ENCODE measurements at places on chromosomes 5 and 9.

DNA sequence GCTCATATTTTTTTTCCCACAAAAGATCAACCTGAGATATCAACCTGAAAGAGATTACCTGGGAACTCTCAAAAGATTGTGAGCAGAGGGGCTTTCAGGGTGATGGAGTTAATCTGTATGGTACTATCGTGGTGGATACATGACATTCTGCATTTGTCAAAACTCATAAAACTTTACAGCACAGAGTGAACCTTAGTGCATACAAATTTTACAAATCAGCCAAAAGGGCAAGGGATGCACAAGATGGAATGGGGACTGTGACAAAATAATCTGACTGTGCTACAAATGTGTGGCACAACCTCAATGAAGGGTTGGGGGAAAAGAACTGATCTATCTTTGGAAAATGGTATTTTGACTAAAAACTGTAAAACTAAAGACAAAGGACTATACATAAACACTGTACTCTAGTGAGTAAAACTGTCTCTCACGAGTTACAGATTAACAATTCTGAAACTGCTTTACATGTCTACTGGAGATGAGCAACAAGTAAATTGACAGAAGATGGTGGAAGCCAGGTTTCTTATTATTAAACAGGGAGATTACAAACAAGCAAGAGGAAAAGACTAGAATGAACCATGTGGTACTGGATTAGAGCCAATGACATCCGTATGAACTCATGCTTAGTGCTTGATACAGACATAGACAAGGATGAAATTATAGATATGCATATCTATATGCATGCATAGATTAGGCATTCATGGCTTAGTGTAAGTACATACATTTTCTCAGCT, 24.8 kb upstream of the RLN1 start:
- peak; percentile 52 for DNase-seq

DNA sequence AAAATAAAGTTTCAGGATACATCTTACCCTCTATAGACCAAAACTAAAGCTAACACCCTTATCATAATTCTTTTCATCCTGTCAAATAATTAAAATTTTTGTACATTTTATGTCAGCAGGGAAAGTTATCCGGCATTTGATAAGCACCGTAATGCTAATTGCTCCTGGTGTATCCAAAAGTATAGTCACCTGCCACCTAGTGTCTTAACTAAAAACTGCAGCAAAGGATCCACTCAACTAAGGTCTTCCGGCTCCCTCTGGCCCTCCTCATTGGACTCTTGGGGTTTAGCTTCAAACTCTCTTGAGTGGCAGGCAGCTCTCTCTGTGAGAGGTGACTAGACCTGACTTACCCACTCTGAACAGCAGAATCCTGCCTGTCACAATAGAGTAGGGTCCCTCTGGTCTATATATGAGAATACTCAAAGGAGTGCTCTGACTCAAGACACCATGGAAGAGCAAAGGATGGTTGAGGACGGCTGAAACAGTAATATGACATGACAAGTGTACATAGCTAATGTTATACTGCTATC, 60.4 kb upstream of the CAST start:
- DNase-seq = peak; percentile 85

GRCh38 chr9:20684875-20685696, 1.0 kb downstream of the FOCAD start:
- peak; percentile 87 for DNase-seq

- DNase-seq = no peak
Measured at GRCh38 chr5:112290691-112291090, 128.4 kb downstream of the EPB41L4A start.

- peak; percentile 78 for DNase-seq
Measured at GRCh38 chr5:108521841-108522506, 140.1 kb upstream of the FBXL17 start.

- no peak for DNase-seq
Measured at GRCh38 chr5:169670769-169671525, 33.9 kb downstream of the DOCK2 start.

GRCh38 chr5:160317434-160317833, 5.1 kb upstream of the CCNJL start:
- no peak for DNase-seq

GRCh38 chr9:93121316-93122241, 12.5 kb downstream of the NINJ1 start:
- DNase-seq = no peak

DNA sequence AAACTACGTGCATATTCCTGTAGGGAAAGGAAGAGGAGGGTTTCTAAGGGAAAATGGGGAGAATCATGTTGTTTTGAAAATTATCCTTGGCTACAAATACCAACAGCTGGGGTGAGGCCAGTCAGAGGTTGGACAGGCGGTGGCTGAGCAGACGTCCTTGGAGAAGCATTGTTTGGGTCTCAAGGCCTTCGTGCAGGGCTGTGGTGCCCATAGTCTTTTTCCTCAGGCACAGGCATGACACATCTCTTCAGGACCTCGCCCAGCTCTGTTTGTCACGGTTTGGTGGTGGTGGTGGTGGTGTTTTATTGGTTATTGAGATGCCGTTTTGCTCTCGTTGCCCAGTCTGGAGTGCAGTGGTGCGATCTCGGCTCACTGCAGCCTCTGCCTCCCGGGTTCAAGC, 27.8 kb upstream of the EGFL7 start:
- no peak for DNase-seq

DNA sequence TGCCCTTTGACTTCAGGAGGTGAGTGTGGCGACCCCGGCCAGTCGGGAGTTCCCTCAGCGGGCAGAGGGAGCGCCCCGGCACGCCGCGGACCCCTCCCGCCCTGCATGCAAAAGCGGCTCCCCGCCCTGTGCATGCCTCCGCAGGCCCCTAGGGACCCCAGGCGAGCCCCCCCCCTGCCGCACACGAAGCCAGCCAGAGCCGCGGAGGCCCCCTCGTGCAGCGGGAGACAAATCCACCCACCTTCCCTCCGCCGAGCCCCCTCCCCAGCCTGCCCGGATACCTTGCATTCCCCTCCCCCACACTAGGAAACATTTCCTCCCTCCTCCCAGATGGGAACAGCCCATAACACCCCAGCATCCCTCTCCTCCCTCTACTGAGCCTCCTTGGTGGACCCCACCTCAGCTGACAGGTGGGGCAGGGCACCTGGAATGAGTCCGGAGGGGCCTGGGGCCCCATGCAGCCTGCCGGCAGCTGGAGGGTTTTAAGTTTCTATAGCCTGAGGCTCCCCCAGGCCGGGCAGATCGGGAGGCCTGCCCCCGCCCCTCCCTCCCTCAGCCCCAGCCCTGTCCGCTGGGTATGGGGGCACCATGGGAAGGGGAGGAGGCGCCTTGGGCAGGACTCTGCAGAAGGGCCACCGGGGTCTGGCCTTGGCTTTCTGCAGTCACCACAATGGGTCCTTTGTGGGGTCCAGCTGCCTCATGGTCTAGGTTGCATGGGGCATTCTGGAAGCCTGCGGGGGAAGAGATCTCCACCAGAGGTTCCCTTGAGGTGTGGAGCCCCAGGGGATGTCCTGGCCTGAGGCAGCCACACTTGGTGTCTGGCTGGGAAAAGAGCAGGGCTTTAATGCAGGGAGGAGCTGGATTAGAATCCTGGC, 601 bp downstream of the ERGIC1 start:
- peak; percentile 35 for DNase-seq

GRCh38 chr5:73198833-73199592, 26.0 kb downstream of the TMEM174 start:
- DNase-seq = no peak

- DNase-seq = no peak
Measured at GRCh38 chr5:114418176-114419066, 56.6 kb downstream of the KCNN2 start.

- DNase-seq = no peak
Measured at GRCh38 chr5:79811904-79812303, 122.3 kb downstream of the CMYA5 start.

GRCh38 chr5:147346006-147346561, 111.3 kb downstream of the STK32A start:
- no peak for DNase-seq

- DNase-seq = peak; percentile 64
Measured at GRCh38 chr9:17116400-17116837, 18.4 kb upstream of the CNTLN start.

DNA sequence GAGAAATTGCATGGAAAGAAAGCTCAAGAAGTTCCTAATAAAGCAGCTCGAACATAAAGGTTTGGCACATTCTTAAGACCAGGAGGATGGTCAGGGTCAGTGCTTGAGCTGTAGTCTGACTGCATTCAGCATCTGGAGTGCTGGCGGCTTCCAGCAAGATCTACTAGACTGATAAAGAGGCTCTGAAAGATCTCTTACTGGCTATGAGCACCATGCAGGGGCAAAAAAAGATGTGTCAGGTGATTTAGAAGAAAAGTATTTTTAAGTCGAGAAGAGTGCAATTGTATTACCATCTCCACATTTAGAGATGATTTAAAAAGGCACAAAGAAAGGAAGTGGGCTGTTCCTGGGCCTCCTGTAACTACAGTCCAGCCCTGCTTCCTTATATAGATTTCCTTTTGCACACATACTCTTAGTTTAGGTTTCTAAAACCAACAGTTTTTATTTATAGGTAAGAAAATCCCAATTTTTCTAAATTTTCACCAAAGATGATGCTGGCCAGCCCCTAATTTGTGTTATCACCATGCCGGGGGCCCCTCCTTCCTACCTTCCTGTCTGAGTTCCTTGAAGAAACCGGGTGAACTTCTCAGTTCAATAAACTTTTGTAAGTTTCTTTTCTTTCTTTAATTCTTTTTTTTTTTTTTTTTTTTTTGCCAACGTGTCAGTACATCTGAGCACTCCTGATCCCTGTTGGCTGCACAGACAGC, 65.9 kb upstream of the PLPP1 start:
- peak; percentile 85 for DNase-seq

DNA sequence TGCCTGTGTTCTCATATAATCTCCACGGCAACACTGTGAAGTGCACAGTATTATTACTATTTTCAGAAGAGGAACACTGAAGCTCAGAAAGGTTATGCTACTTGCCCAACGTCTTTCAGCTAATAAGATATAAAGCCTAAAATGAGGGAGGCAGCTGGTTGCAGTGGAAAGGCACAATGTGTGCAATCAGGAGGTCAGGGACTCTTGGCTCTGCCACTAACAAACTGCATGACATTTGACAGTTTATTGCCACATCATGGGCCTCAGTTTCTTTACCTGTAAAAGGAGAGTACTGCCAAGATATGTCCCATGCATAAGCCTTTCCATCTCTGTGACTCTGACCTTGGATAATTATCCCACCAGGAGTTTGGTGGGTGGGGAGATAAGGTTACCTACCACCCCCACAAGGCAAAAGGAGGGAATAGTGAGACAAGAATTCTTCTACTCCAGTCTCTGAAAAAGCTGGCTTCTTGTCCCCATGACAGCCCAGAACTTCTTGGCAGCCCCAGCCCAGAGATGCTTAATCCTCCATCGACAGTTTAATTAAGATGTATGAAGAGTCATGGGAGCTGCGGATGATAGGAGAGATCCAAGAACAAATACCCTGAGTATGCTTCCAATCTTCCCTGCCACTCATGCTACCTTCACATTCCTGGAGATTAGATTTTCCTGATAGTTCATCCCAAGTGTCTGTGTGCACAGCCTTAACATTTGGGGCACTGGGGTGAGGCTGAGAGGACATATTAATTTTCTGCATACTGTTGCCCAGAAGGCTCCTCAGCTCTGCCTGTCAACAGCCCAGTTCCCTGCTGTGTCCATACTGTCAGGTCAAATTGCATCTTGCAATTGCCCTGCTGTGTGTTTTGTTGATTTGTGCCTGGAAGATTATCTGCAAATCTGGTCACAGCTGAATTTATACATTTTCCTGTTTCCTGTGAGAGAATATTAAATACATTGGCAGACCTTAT, 271.2 kb downstream of the FAM114A2 start:
- DNase-seq = no peak

DNA sequence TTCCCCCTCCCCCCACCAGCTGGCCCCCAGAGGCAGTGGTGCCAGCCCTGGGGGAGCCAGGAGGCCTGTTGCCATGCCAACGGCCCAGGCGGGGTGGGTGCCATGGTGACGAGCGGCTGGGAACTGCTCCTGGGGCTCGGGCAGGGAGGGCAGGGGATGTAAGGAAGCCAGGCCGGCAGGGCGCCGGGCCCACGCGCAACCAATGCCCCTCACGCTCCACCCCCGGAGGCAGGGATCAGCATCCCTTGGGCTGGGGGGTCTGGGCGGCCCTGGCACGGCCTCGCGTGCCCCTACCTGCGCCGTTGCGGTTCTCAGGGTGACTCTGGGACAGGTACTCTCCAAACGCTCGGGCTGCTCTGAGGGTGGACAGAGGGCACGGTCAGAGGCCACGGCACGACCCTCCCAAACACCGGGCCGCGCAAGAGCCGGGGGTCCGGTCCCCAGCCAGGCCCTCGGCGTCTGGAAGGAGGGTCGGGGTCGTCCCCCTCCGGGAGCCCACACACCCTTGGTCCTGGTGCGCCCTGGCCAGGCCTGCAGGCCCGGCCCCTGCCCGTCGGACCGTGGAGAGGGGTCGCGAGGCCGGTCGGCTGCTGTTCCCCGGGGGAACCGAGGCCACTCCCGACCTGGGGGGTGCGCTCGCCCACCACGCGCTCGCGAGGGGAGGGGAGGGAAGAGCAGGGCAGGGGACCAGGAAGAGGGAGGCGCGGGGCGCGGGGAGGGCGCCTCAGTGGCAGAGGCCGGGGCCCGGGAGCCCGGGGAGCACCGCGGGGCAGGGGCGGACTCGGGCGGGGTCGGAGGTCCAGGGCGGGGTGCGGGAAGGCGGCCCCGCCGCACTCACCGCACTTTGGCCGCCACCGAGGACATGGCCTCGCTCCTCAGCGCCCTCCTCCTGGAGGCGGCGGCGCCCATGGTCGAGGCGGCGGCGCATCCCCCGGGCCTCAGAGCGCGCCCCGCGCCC, 661 bp downstream of the NSMF start:
- no peak for DNase-seq

DNA sequence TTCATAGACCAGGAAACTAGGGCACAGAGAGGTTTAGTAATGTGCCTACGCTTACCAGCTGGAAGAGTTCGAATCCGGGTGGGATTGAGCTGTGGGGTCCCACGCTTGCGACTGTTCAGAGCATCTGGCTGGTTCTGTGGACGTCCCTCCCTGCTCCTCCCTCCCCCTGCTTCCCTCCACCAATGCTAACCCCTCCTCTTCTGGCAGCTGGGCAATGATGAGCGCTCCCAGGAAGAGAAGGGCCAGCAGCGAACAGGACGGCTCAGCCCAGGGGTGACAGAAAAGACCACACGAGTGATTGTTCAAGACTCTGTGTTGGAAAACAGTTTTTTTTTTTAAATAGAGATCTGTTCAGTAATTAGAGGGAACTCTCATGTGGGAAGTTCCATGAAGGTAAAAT, 6.9 kb downstream of the FAM163B start:
- DNase-seq = no peak

GRCh38 chr9:1254071-1254470, 203.9 kb downstream of the DMRT2 start:
- no peak for DNase-seq

- DNase-seq = no peak
Measured at GRCh38 chr5:114358329-114358728, 3.5 kb upstream of the KCNN2 start.

DNA sequence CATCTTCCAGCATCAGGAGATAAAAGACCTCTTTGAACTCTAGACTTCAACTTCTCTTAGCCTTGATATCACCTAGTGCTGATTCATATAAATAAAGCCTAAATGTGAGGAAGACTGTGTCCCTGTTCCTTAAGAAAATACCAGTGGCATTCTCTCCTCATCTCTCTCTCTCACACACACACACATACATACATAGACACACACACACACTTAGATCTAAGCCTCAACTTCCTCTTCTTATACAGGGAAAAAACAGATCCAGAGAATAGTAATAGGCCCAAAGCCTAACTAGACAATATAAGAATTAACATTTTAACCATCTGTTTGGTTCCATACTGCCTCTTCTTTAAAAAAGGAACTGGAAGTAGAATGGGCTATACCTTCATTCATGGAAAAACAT, 195.3 kb upstream of the NR4A3 start:
- no peak for DNase-seq

All from fibroblast of pulmonary artery (primary cell).